ENCODE measurements at places on chromosomes 4 and X.

DNA sequence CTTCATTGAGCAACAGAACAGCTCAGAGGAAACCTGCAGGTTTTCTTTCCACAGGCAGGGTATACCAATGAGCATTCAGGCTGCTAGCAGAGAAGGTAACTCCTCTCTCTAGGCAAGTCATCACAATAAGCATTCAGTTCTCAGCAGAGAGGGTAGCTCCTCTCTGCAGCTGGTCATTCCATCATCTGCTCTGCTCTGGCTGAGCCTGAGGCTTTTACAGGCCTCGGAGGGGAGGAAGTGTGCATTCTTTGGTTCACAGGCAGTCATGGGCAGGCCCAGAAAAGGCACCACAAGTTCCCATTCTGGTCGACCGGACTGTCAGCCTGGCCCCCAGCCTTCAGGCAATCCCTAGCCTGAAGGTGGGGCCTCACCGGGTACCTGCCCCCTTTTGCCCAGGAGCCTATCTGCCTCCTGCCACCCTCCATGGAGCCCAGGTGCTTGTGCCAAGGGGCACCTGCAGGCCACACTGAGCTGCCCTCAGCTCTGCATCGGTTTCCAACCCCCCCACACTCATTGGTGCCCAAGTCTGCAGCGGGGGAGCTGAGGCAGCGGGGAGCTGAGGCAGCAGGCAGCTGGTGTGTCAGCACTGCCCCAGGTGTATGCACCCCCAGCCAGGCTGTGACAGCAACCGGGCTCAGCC lies 83.1 kb downstream of the PRDM5 start:
- no peak for DNase-seq

DNA sequence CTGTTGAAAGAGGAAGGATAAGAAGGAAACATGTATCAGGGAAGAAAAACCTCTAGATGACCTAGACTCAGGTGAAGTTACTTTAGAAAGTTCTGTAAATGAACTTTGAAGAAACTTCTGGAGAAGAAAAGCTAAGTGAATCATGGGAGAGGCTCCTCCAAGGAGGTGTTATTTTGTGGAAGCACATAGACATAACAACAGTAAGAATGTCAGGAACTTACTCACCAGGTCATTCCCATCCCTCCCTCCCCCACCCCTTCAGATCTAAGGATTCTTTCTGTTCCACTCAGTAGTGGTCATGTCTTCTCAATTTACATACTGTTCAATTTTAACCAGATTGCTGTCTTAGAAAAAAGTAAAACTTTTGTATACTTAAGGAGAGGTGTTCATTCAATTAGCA lies 310.5 kb upstream of the DDX53 start:
- DNase-seq, result no peak

GRCh38 chrX:12447448-12448064 lies 309.3 kb downstream of the FRMPD4 start:
- DNase-seq, result no peak

DNA sequence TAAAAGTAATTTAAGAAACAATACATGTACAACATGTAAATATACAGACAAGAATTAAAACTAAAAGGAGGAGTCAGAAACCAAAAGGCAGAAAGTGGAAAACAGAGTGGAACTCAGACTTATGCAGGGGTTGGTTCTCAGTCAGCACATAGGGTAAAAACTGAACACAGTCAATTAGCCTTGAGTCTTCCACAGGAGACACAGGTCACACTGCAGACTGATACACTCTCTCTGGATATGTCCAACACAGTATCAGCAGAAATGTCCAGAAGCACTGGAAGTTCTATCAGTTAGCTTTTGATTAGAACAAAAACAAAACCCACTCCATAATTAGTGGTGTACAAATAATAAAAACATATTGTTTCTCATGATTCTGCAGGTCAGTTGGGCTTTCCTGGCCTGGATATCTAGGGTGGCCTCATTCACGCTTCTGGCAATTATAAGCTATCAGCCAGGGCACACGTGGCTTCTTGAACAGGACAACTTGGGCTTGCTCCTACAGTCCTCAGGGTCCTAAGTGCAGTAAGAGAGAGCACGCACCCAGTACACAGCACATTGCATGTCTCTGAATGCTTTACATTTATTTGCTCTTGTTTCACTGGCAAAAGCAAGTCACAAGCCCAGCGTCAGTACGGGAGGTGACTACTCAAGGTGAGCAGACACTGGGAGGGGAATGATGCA lies 21.6 kb downstream of the TEC start:
- no peak for DNase-seq

- DNase-seq, result no peak
Measured at GRCh38 chrX:124690495-124690894, 344.1 kb downstream of the SH2D1A start.

DNA sequence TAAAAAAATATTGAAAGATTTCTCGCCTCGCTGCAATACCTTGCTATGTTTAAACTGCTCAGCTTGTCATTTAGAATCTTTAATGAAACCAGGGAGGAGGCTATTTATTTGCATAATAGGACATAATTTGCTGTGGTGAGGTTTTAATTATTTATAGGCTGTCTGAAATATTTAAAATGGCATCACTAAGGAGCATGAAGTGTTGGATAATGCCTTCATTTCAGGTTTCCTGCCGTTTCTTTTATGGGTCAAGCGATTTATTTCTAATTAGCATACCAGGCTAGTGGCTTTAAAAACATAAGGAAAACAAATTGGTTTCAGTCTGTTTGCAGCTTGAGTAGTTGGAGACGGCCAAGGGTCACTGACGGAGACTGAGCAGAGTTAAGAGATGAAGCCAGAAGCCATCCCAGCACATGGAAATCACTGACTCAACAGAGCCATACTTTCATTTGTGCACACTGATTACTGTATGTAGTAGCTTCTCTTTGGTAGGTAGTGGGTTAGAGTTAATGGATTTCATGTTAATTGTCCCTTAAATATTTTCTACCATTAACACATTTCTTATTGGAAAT lies 1962.4 kb upstream of the TENM3 start:
- no peak for DNase-seq

DNA sequence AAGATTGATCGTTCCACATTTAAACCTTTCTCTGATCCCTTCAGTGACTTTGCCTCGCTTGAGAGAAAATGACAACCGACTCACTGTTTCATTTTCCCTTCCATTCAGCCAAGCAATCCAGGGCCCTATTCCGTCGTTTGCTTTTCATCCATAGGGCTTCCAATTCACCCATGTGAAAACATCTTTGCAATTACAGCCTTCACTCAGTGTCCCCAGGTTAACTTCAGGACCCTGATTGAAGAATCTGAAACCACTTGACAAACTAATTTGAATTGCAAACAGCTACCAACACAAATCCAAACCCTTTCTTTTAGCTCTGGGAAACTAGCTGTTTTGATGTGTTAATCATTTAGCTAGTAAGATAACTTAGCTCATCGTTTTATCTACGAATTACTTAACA lies 120.2 kb upstream of the FAM9C start:
- DNase-seq, result no peak

GRCh38 chrX:107154787-107155620 lies 36.4 kb upstream of the RBM41 start:
- no peak for DNase-seq

Data from stimulated activated CD4-positive, alpha-beta T cell treated with anti-CD3 and anti-CD28 coated beads, Interleukin-1b, Interleukin-23, amount 100 ng/mL, for 1 hour (primary cell).